ENCODE measurements at places on chromosomes 1 and 21. TPM values are rescaled to one million over a fixed set of nuclear protein-coding genes. Genes with fewer than 3 reads are reported as not detected.
A peak's percentile ranks its signal among the peaks of the same experiment; 100 is the strongest.

Gene DMRTA2
- total RNA-seq, result 0.21 TPM

Gene SPRR2G
- not detected for total RNA-seq

- no peak for DNase-seq
Observed at GRCh38 chr1:8570465-8570864, 247.0 kb downstream of the RERE start.

DNA sequence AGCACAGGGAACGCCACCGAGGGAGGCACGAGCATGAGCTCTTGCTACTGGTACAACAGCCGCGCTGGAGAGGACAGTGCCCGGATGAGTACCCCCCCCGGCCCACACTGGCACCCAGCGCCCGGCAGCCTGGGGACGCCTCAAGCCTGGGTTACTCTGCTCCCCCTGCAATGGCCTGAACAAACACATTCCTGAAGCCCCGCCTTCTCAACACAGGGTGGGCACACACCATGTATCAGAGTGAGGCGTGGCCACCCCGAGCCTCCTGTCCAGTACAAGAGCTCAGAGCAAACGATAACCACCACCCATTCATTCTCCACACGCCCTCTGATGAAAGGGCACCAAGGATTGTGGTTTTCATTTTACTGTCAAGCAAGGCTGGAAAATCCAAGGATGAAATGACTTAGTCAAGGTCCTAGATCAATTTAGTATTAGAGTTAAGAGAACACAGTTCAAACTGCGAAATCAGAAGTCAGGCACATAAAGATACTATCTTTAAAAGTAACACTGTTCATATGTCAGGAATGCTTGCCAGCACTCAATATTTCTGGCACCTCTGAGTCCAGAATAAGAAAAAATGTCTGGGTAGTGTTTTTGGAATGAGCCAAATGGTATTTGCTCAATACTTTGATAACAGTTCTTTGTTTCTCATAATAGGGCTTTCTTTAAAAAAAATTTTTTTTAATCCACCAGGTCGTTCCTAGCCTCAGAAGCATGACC lies 22.0 kb downstream of the UBE2G2 start:
- no peak for DNase-seq

GRCh38 chr1:84758968-84759491 lies 68.8 kb upstream of the SSX2IP start:
- DNase-seq, result peak; percentile 46

DNA sequence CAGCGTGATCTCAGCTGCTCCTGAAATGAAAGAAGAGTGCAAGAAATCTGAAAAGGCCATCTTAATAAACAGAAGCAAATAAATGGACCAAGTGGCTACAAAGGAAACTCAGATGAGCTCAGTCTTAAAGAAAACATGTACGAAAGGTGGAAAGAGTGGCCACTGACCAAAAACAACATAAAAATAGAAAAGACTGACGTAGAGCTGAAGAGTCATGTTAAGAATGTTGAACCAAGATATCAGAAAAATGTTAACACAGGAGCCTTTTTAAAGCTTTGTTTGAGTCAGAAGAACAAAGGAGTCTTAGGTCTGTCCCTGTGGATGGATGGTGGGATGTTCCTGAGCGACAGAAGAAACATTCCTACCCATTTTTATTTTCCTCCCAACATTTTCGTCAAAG lies 30.8 kb upstream of the ZNF648 start:
- DNase-seq, result no peak

GRCh38 chr1:213268221-213268620 lies 217.2 kb downstream of the RPS6KC1 start:
- no peak for DNase-seq

DNA sequence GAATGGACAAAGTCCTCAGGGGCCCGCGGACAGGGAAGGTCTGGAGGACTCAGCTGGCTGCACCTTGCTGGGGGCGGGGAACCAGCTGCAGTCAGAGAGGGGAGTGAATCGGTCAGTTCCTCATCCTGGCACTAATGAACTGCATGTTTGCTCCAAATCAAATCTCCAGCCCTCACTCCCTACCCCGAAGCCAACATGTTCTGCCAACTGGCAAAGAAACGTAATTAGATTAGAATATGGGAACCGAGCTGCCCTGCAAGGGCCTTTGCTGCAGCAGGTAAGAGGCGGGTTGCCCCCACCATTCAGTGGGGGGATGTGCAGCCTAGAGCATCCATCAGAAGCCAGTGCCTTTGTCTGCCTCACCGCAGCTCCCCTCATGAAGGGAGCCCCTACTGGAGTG lies 121.1 kb downstream of the AJAP1 start:
- DNase-seq, result no peak

DNA sequence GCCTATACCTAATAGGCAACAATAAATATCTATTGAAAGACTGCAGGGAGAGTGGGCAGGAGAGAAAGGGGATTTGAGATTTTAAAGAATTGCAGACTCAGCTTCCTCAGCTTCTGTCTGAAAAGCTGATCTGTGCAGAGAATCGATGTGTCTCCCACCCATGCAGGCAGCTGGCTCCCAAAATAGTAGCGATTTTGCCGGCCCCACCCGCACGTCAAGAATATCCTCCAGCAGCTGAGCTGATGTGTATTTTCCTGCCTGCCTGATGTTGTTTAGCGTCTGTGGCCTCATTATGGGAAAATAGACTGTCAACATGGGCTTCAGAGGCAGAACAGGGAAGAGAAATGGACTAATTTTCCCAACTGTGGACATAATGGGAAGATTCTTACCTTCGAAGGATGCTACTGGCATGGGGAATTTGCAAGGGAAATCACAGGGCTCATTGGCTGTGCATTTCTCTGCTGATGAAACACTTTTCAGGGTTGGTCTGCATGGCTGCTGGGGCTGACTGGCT lies 699.8 kb downstream of the PTPRU start:
- DNase-seq, result no peak

DNA sequence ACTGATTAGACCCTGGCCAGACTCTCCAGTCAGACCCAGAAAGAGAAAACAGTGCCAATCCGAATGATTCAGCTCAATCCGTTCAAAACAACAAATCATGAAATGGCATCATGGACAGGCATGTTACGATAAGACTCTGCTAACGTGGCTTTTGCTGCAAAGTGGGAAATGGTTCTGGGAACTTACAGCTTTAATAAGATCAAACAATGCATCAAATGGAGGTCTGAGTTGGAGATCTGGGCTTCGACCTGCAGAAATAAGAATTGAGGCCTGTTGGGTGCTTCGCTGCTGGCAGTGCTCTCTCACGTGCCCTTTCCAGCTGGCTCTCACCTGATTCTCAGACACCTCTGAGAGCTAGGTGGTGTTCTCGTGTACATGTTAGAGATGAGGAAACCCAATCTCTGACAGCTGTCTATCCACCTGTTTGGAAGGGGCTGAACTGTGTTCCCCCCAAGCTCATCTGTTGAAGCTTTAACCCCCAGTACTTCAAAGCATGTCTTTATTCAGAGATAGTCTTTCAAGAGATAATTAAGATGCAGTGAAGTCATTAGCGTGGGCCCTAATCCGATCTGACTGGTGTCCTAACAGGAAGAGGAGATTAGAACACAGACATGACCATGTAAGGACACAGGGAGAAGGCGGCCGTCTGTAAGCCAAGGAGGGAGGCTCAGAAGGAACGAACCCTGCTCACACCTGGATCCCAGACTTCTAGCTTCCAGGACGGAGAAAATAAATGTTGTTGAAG lies 45.5 kb upstream of the ETS2 start:
- no peak for DNase-seq
